ENCODE measurements at places on chromosomes 2 and 18.

DNA sequence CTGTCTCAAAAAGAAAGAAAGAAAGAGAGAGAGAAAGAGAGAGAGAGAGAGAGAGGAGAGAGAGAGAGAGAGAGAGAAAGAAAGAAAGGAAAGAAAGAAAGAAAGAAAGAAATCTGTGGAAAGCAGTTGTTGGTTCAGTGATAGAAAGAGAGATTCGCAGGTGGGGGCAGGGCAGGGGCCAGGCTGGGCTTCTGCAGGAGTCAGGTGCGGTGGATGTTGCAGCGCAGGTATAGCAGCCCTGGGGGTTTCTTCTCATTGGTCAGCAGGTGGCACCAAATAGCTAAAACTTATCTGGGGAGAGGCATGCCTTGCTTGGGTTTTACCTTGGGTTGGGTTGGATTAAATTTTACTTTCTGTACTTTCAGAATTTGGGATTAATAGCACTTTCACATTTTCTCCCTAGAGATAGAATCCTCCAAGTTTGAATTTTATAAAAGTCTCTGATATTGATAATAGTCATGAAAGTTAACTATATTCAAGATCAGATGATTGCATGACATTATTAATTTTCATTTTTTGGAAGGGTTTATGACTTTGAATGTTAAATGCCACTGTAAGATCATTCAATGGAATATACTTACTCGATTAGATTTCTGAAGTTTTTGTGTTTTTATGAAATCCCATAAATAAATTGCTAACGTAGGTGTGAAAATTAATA lies 66.6 kb downstream of the SPTBN1 start:
- peak; percentile 67 for DNase-seq

GRCh38 chr2:181738563-181738962 lies 58.2 kb upstream of the NEUROD1 start:
- no peak for DNase-seq

GRCh38 chr2:70641263-70641784 lies 87.7 kb upstream of the TGFA start:
- no peak for DNase-seq

GRCh38 chr2:103738108-103738507 lies 976.3 kb downstream of the TMEM182 start:
- DNase-seq: no peak

- DNase-seq: no peak
Measured at GRCh38 chr18:58843688-58844035, 21.0 kb upstream of the ZNF532 start.

DNA sequence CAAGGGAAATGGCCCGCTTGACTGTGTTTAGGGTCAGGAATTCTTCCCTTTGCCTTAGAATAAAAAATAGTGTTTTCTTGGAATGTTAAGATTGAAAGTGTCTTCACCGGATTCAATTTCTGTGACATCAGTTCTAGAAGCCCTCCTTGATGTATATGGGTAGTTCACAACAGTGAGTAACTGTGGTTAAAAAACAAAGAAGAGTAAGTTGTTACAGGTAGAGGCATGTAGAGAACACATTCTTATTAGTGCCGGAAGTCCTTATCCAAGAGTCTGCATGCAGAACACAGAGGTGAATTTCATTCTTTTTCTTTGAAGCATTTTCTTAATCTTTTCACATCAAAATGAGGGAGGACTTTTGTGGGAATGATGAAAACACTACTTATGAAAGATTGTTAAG lies 105.5 kb downstream of the FMNL2 start:
- DNase-seq: no peak

DNA sequence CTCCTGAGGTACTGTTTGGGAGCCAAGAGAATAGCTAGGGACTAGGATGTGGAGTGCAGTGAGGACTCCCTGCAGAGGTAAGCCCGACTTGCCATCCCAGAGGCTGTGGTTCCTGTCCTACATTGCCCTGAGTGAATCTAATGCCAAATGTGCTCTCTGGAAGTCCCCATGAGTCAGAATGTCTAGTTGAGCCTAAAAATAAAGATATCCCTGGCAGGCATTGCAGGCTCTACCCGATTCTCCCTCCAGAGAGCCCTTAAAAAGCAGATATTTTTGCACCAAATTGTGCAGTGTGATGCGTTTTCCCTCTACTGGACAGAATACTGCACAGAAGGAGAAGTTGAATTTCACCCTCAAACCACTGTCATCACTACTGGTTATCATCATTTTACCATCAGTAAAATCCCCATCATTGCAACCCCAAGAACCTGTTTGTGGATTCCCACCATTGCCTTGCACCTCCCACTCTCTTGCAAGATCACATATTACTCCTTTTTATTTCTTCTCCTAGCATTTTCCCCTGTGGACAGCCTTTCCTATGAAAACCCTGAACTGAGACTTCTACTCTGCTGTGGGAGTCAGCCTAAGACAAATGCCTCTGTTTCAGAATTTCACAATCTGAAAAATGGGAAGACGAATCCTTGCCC lies 98.0 kb downstream of the MARCHF4 start:
- peak; percentile 8 for DNase-seq

DNA sequence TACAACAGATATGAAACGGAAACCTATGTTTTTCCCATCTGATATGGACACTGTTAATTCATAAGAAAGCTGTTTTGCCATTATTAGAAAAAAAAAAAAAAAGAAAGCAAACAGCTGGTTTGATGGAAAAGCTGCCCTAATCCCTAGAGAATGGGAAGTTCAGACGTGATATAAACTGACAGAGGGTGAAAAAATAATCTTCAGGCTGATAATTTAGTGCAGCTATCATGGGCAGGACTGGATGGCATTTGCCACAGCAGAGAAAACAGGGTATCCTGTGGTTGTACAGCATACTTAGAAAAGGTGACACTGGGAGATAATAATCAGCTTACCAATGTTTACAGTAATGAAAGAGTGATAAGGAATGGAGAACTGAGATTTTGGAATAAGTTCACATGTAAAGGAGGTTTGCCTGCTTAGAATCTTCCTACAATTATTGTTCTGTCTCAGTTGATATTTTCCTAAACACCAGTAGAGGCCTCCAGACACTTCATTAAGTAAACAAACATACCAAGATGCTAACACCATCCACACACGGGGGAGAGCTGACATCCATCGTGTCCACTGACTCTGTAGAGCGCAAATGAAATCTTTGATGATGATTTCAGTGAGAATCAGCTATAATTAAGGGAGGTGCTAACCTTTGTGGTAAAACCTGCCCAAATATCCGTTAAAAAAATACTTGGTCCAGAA lies 211.6 kb upstream of the MMADHC start:
- DNase-seq: peak; percentile 44

GRCh38 chr2:79757526-79757925 lies 244.7 kb downstream of the CTNNA2 start:
- DNase-seq: no peak

GRCh38 chr2:79820281-79820680 lies 307.4 kb downstream of the CTNNA2 start:
- no peak for DNase-seq

DNA sequence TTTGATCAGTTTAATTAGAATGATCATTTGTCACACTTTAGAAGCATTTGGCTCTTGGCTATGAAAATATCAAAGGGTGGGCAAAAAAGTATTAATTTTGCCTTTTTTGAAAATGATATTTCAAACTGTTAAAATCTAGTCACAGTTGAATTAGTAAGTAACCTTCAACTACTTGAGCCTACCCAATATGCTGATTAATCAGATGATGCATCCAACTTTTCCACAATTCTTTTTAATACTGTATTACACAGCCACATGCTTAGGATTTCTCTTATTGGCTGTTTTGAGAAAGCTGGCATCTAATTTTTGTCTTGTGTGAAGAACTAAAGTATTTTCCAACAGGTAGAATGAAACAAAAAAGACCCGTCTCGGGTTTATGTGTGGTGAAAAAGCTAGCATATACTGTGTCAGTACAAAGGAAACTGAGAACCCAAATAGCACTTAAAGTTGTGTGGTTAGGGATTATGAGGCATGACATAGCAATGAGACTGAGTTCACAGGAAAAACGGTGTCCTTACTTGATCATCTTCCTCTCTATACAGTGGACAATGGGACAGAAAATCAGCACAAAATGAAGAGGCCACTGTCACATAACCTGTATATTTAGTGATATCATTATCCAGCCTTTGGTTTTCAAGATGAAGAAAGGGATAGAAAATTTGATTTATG lies 11.7 kb downstream of the OSBPL6 start:
- peak; percentile 37 for DNase-seq

All from adipocyte (in vitro differentiated cells).